WTC11 (cell line): ENCODE measurements at places on chromosomes 1 and 21. TPM values are rescaled to one million over a fixed set of nuclear protein-coding genes. Genes with fewer than 3 reads are reported as not detected.

G0S2 gene
- 0.57 to 0.92 TPM (median 0.81 TPM) in 3 replicates for total RNA-seq

OVAAL gene
- not detected in 3 replicates for total RNA-seq

SLC44A5 gene
- 1.6 to 1.8 TPM (median 1.8 TPM) in 3 replicates for total RNA-seq

CD160 gene
- total RNA-seq: not detected in 3 replicates

ZNF648 gene
- 0.17 to 0.46 TPM (median 0.27 TPM) in 3 replicates for total RNA-seq

USF1 gene
- total RNA-seq: 55.9 to 65.6 TPM (median 57.8 TPM) in 3 replicates

S100A7A gene
- not detected in 3 replicates for total RNA-seq

RSRP1 gene
- total RNA-seq: 75.9 to 78.1 TPM (median 76.9 TPM) in 3 replicates

RGS1 gene
- total RNA-seq: 0.14 to 0.22 TPM in 2 of 3 replicates, not detected in the other

IVL gene
- total RNA-seq: not detected in 3 replicates

PCSK9 gene
- 47.9 to 73.2 TPM (median 49.3 TPM) in 3 replicates for total RNA-seq

GUCA2B gene
- total RNA-seq: not detected in 3 replicates

HCN3 gene
- total RNA-seq: 5.9 to 7.3 TPM (median 6.3 TPM) in 3 replicates

MROH9 gene
- not detected in 3 replicates for total RNA-seq

MGST3 gene
- 120 to 137 TPM (median 124 TPM) in 3 replicates for total RNA-seq

YTHDF2 gene
- total RNA-seq: 111 to 126 TPM (median 114 TPM) in 3 replicates

C1orf87 gene
- total RNA-seq: 0.16 to 0.30 TPM (median 0.22 TPM) in 3 replicates

CXADR gene
- total RNA-seq: 119 to 125 TPM (median 119 TPM) in 3 replicates

LCE2A gene
- not detected in 3 replicates for total RNA-seq

MLLT11 gene
- total RNA-seq: 12.7 to 16.4 TPM (median 13.6 TPM) in 3 replicates
